Dermis blood vessel endothelial cell (primary cell): ENCODE measurements at places on chromosomes 5 and 9. TPM values are rescaled to one million over a fixed set of nuclear protein-coding genes. Genes with fewer than 3 reads are reported as not detected.

- no peak for DNase-seq
These were observed 7.0 kb upstream of the GOLGA1 start for GRCh38 chr9:124947727-124948391.

LAMC3 gene
- total RNA-seq = 0.51 and 4.7 TPM in 2 replicates

DNA sequence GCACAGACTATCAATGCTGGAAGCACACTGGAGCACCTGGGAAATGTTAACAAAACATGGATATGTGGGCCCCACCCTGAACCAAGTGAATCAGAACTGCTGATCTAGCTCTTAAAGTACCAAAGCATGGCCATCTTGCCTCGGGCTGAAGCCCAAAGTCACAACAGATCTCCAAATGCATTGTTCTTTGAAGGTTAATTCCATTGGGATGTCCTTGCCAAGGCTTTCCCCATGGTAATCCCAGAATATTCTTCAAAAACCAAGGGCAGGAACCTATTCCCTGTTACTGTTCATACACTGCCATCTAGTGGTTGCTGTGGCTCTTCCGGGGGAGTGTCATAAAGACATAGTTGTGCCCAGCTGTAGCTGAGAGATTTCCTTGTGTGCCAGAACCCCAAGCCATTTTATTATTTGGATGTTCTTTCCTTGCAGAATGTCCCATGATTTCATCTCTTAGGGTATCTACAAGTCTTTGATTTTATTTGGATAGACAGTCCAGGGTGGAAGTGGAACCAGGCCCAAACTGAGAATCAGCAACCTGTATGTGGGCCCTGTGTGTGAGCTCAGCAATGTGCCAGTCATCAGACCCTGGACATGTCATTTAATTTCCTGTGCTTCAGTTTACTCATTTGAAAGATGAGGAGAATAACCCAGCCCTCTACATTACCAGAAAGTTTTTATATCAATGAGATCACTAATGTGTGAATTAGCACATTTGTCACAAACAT, 290.0 kb downstream of the ACTL7B start:
- peak; percentile 91 for DNase-seq

GRCh38 chr5:134769206-134769605, 10.6 kb downstream of the DDX46 start:
- DNase-seq = no peak

ABLIM3 gene
- total RNA-seq = 29.8 and 41.3 TPM in 2 replicates

- no peak for DNase-seq
These were observed 88.8 kb downstream of the SREK1 start for GRCh38 chr5:66232706-66233445.

DNA sequence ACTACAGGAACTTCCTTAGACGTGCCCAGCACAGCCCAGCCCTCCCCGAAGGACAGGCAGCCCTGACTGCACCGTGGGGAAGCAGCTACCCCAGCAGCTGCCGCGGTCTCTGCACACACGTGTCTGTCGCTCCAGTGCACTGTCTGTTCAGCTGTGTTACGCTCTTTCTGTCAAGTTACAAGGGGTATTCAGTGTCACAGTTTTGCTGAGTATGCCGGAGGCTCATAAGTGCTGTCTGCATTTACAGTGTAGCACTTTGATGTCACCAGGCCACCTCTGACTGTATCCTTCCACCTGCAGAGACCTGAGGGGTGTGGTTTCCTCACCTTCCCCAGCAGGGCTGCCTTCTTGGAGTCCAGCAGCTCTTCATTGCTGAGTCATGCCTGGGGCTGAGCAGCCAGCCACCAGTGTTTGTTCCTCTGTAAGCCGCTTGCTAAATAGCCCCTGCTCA, 126.8 kb downstream of the EHMT1 start:
- DNase-seq = peak; percentile 42

DNA sequence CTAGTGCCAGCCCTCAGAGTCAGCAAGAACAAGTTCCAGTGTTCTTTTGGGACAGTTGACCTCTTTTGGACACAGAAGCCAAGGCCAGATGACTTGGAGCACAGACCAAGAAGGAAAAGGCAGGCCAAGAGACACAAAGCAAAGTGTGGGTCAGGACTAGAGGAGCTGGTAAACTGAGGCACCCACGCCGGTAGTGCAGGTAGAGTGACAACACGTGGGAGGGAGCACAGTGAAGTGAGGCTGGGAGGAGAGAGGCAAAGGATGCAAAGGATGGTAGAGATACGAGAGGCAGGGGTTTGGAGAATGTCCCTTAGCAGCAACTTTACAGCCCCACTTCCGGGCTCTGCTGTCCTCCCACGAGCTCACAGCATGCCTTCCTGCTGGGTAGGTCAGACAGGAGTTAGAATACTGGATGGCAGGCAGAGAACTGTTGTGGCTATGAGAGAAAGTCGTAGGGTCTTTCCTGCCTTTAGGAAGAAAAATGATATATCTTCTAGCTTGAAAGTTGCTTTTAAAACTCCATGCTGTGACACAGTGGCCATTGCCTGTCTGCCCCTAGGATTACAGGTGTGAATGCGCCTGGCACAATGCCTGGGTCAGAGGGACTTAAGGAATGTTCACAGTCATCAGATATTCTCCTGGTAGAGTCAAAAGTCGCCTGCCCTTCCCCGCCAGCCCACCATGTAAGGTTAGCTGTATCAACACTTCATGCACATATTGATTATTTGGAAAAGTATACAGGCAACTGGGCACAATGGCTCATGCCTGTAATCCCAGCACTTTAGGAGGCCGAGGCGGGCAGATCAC, 97.9 kb downstream of the PDE8B start:
- no peak for DNase-seq

DNA sequence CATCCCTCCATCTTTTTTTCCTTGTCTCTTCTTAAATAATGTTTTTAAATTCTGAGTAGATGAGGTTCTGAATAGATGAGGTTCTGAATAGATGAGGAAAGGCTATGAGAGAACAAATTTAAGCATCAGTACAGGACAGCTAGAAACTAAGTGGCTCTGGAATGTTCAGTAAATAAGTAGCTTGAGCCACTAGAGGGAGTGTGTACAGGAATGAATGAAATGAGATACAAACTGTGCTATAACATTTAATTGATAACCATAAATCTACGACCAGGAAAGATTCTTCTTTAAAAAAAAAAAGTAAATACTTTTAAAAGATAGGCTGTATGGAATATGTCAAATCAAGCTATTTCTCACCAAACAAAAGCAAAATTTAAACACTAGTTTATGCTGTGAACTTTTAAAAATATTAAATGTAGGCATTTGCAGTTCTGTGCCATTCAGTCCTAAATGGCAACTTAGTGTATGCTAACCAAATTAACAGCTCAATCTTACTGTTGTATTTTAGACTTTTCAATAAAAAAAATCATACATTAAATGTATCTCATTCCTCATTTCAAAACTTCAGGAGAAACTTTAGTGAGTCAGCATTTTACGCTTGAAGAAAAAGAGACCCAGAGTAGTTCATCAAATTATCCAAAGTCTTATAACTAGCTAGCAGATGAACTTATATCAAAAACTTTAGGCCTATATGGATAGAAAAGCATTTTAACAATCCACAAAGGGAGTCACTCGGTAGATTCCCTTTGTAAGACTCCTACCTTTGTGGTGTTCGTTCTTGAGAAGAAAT, 70.4 kb upstream of the SNX2 start:
- DNase-seq = peak; percentile 74

DNA sequence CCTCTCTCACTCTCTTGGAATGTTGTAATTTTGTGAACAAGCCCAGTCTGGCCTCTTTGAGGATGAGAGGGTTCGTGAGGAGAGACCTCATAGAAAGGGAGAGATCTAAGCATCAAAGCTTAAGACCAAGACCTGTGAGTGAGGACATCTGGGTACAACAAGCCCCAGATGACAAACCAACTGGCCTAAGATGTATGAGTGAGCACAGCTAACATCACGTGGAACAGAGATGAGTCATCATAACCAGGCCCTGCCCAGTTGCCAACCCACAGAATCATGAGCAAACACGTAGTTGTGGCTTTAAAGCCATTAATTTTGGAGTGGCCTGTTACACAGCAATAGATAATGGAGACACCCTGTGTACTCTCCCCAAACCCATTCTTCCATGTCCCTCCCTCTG, 439.1 kb upstream of the KIF2A start:
- no peak for DNase-seq

GRCh38 chr5:92002721-92003274, 619.7 kb upstream of the ARRDC3 start:
- DNase-seq = no peak

DNA sequence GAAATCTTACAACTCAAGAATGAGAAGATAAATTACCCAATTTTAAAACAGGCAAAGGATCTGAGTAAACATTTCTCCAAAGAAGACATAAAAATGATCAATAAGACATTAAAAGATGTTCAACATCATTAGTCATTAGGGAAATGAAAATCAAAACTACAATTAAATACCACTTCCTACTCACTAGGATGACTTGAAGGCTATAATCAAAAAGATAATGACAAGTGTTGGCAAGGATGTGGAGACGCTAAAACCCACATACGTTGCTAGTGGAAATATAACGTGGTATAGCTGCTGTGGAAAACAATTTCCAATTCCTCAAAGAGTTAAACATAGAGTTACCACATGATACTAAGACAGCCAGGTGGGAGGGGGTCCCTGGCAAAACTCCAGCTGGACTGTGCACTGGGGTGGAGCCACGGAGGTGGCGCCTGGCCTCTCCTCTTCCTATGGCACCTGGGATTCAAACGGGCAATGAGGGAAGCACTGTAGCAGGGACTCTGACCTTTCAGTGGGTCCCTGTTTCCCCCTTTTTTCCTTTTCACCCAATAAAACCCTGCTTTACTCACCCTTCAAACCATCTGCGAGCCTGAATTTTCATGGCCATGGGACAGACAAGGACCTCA, 5.9 kb downstream of the ARSB start:
- DNase-seq = no peak

DNA sequence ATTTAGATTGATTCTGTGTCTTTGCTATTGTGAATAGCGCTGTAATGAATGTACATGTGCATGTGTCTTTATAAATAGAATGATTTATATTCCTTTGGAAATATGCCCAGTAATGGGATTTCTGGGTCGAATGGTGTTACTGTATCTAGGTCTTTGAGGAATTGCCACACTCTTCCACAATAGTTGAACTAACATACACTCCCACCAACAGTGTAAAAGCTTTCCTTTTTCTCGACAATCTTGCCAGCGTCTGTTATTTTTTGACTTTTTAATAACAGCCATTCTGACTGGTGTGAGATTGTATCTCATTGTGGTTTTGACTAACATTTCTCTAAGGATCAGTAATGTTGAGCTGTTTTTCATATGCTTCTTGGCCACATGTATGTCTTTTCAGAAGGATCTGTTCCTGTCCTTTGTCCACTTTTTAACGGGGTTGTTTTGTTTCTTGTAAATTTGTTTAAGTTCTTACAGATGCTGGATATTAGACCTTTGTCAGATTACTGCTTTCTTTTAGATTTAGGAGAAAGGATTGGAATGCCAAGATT, 125.0 kb upstream of the NR5A1 start:
- no peak for DNase-seq

DNA sequence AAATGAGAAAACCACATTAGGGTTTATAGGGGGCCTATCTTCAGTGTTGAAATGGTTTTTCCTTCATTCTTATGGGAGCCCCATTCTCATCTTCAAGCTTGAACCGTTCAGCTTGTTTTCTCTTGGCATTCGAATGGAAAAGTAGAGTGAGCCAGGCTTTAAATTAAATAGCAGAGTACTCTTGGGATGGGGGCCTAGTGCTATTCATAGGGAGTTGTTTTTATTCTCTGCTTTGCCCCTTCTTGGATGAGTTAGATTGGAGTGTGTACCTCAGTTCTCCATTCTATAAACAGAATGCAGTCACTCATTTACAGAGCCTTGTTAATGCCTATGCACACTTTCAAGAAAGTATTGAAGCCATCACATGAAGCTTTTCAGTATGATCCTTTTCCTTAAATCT, 127.9 kb downstream of the FAM170A start:
- DNase-seq = no peak
